ENCODE measurements at places on chromosomes 7 and 10.
A peak's percentile ranks its signal among the peaks of the same experiment; 100 is the strongest.

- no peak for DNase-seq
Observed at GRCh38 chr10:33428682-33429081, 94.2 kb upstream of the NRP1 start.

DNA sequence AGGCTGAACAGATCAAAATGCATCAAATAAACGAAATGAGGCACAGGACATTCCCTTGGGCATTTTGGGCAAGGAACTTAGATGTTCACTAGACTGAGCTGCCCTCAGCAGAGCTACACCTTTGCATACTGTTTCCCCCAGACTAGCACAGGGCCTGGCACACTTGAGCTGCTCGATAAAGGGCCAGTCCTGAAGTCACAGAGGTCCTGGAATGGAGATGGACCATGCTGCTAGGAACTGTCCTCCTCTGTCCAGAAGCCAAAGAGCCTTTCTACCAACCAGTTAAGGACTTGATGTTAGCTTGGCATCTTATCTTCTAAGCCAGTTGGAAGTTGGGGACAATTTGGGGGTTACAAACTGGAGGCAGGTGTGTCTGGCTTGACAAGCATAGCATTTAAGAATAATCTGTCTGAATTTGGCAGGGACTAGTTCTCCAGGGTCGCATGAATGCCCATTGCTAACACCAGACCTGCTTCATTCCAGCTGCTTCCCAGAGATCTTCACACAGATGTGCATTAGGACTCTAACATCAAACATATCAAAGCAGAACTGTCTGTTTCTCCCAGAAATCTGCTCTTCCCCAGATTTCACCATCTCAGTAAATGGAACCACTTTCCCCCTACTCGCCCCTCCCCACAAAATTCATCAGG is 152.2 kb upstream of the PDE1C start:
- no peak for DNase-seq

DNA sequence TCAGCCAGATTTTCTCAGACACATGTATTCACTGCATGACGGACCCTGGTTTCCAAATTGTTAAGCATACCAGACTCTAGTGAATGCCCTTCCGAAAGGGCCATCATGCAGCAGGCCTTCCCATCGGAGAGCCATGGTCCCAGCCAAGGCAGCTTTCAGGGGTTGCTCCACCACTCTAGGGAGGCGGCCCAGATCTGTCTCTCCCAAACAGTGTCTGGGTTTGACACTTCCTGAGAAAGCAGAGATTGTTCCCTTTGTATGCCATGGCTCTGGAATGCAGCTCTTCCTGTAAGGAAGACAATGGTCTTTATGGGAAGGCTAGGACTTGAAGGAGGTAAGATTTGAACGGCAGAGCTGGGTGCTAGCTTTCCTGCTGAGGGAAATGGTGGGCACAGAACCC is 178.8 kb upstream of the BMPER start:
- DNase-seq = no peak

GRCh38 chr7:94556028-94556427 is 46.4 kb downstream of the CASD1 start:
- DNase-seq = no peak

- peak; percentile 18 for DNase-seq
Observed at GRCh38 chr10:59971915-59972314, 65.6 kb upstream of the CCDC6 start.

GRCh38 chr10:123772645-123773508 is 106.7 kb downstream of the GPR26 start:
- no peak for DNase-seq

- no peak for DNase-seq
Observed at GRCh38 chr7:17029150-17029549, 147.4 kb upstream of the AGR3 start.

- no peak for DNase-seq
Observed at GRCh38 chr10:6473901-6474370, 106.1 kb downstream of the PRKCQ start.

- no peak for DNase-seq
Observed at GRCh38 chr10:47383261-47384147, 589 bp downstream of the ZNF488 start.

DNA sequence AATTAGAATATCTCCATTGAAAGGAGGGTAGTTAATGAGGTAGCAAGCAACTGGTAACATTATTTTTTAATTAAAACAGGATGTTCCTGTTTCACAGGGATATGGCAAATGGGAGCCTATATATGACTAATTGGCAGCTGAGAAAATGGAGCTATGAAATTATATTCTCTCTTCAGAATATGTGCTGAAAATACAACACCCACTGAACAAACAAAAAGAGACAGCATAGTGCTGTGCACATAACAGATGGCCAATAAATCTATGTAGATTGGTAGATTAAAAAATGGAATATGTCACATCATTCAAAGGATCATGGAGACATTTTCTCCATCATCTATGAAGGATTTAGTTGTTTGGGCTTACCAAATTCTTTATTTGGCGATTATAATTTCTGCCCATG is 362.0 kb downstream of the GPR37 start:
- DNase-seq = no peak

- DNase-seq = no peak
Observed at GRCh38 chr10:48418189-48418788, 111.8 kb downstream of the MAPK8 start.

DNA sequence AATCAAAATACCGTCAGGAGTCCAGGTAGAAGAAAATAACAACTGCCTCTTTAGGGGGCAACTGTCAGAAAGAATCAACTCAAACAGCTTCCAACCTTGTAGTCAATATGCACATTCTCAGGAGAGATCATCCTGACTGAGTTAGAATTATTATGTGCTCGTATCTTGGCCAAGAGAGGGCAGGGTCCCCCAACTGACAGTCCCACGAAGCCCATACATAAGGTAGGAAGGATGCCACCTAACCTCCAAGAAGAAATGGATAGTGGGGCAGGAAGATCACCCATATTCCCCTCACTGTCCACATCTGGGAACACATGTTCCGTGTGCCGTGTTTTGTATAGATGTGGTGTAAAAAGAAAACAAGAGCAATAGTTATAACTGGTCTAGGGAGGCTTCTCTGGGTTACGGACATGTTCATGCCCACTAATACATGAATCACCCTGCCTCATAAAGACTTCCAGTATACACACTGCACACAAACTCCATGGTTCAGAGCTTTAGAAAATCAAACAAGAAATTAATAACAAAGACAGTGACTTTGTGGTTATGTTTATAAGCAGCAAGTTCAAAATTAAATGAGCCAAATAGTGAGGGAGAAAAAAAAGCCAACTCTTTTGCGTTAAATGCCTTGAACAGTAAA is 295.6 kb downstream of the FGFR2 start:
- no peak for DNase-seq

GRCh38 chr7:30463405-30464145 is 15.0 kb downstream of the NOD1 start:
- DNase-seq = no peak

DNA sequence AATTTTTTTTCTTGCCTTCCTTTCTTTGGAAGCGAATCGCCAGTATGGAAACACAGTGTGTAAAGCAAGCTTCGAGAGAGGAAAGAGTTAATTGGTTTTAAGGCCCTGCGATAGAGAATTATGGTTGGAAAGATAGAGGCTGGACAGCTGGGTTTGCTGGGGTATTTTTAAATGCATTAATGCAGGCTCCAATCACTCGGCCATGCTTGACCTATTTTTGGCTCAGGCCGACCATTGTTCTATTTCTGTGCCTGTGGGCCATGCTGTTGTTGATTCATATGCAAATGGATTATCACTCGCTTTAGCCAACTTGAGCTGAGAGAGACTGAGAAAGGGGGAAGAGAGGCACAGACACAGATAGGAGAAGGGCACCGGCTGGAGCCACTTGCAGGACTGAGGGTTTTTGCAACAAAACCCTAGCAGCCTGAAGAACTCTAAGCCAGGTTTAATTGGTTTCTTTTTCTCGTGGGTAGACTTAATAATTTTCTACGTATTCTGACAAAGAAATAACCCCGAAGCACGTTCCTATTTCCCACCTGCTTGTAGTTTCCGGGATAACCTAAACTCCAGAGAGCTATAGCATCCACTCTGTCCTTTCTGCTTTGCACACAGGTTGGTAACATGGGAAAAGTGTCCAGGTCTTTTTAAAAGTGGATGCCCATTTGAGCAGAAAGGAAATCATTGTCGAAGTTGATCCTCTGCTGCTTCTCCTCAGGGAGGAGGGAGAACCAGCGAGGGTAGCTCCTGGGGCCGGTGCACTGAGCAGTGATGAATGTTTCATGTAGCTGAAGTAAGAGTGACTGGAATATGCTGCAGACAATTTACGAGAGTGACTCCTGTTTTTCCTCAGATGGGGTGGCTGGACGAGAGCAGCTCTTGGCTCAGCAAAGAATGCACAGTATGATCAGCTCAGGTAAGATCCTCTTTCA is at the start of gene HDAC9:
HDAC9 (plus strand) TSS at position 338 of the 929 bp plus-strand sequence; CDS start at position 892, 554 bp downstream.
- peak; percentile 30 for DNase-seq

GRCh38 chr10:74058658-74059057 is 60.7 kb downstream of the VCL start:
- DNase-seq = no peak

GRCh38 chr7:151210087-151210854 is at the start of gene H2BK1:
H2BK1 (minus strand) TSS chr7:151210488; CDS start chr7:151210318, 170 bp downstream.
- no peak for DNase-seq

GRCh38 chr10:98519841-98520240 is 73.1 kb upstream of the HPS1 start:
- no peak for DNase-seq

- no peak for DNase-seq
Observed at GRCh38 chr10:30095631-30096422, 36.4 kb upstream of the JCAD start.

DNA sequence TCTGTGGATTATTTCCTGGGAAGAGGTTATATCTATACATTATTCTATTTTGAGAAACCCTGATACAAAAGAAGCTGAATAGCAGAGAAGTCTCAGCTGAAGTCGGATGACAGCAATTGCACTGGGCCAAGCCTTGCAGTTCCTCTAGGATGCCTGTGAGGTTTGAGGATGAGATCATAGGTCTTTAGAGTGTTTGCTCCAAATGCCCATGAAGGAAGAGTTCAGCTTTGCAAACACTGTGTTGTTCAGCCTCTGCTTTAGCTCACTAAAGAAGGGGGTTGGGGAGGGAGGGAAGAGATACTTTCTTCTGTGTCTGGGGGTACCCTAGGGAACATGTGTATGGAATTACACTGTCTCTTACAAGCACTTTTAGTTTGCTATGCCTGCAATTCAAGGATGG is 282.5 kb upstream of the NRP1 start:
- peak; percentile 1 for DNase-seq

- no peak for DNase-seq
Observed at GRCh38 chr10:126705131-126705530, 34.6 kb upstream of the C10orf90 start.

DNA sequence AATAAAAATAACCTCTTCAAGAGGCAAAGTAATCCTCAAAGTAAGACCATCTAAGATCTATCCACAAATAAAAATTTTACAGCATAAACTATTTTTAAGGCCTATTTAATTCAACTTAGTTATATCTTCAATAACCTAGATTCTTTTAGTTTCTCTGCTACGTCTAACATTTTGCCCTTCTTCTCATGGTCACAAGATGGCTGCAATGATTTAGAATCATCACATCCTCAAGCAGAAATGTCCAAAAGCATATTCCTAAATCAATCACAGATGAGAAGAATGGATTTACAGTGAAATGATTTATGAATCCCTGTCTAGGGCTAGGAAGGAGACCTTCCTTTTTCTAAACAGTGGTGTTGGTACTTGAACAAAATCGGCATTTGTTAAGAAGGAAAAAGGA is 304.7 kb downstream of the ARHGAP12 start:
- DNase-seq = no peak

DNA sequence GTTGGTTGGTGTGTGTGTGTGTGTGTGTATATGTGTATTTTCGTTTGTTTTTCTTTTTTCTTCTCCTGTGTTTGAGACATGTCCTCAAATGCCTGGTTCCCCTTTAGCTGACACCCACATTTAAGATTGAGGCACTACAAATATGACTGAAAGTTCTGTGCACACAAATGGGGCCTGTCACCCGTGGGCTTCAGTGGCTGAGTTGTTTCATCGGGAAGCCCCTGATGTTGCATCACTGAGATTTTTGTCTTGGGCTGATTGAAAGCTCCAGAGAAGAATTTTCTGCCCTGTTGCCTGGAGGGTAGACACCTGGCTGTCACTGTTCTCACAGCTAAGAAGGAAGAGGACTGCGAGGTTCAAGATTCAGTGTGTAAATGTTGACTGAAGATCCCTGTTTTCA is 283.8 kb upstream of the C7orf33 start:
- no peak for DNase-seq

DNA sequence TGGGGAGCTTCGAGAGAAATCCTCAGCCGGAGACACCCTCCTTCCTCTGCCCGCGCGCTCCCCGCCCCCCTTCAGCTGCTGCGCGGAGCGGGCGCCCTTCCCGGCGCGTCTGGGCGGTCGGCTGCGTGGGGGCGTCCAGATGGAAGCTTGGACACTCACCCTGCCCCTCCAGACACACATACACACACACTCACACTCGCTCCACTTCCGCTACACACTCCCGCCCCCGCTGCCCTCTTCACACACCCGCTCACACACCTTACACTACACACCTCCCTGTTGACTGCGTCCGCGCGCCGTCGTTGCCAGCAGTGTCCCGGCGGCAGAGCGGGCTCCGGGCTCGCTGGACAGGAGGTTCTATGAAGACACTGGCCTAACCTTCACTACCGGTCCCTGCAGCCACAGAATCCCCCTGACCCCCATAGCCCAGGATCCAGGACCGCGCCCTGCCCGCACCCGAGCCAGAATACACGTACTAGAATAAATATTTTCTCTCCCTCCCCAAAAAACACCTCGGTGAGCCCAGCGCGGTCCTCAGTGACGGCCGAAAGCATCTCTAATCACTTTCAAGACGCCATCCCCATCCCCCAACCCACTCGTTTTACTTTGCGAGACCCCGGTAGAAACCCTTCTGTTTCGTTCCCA is 1.1 kb upstream of the EGR2 start:
- no peak for DNase-seq

GRCh38 chr10:86252556-86252955 is 114.0 kb downstream of the GRID1 start:
- DNase-seq = no peak

- DNase-seq = no peak
Observed at GRCh38 chr7:135211179-135211945, at the start of gene WDR91. WDR91 (minus strand) TSS chr7:135211526; CDS start chr7:135211502, 24 bp downstream.

DNA sequence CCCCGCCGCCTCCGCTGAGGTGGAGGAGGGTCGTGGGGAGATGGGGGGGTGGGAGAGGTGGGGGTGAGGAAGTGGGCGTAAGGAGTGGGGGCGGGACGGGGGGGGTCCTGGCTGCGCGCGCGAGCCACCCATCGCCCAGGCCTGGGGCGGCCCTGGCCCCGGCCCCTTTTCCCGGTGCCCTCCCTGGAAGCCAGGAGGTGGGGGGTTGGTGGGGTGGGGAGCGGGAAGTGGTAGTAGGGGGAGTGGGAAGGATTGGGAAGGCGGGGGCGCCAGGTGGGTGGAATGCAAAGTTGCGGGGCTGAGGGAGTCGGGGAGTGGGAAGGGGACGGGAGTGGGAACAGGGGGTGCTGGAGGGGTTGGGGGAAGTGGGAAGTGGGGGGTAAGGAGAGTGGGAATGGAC is 319 bp upstream of the MMD2 start:
- DNase-seq = no peak

- DNase-seq = no peak
Observed at GRCh38 chr7:80206763-80207162, 72.1 kb downstream of the GNAI1 start.

- no peak for DNase-seq
Observed at GRCh38 chr10:4006051-4006450, 221.0 kb upstream of the KLF6 start.

GRCh38 chr10:62724465-62724864 is 80.1 kb upstream of the ADO start:
- no peak for DNase-seq

- DNase-seq = no peak
Observed at GRCh38 chr7:1257863-1258262, 25.2 kb downstream of the UNCX start.
